ENCODE measurements at places on chromosomes 6 and 20.

- DNase-seq: no peak
Observed at GRCh38 chr6:76644231-76644630, 571.8 kb upstream of the IMPG1 start.

- no peak for DNase-seq
Observed at GRCh38 chr20:59455402-59456341, 148.7 kb upstream of the PHACTR3 start.

DNA sequence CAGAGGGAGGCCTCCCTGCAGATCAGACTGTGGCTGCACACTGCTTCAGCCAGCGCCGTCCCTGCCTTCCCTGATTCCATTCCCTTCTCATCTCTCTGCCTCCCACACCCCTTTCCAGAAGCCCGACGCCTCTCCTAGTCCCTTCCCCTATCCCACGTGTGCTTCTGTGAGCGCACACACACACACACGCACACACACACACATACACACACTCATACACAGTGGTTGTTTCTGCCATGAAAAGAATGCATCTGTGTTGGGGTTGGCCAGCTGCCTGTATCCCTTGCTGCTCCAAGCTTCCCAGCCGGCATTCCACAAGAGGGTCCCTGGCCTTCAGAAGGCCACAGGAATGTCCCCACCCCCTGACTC lies 51.7 kb downstream of the MOCS1 start:
- no peak for DNase-seq

DNA sequence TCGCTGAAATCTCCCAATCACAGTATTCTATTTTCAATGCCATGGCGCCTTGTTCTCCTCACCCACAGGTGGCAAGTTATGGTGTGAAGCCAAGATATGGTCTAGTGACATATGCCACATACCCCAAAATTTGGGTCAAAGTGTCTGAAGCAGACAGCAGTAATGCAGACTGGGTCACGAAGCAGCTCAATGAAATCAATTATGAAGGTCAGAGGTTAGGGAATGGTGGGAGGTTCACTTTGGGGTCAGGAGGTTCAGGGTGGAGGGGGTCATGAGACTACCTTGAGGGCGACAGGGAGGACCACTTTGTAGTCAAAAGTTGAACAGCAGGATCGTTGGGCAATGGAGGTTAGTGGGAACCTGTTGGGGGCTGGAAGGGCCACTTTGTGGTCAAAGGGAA lies 2.4 kb downstream of the CFB start:
- DNase-seq: no peak

- DNase-seq: no peak
Observed at GRCh38 chr6:163883984-163884383, 469.5 kb downstream of the QKI start.

DNA sequence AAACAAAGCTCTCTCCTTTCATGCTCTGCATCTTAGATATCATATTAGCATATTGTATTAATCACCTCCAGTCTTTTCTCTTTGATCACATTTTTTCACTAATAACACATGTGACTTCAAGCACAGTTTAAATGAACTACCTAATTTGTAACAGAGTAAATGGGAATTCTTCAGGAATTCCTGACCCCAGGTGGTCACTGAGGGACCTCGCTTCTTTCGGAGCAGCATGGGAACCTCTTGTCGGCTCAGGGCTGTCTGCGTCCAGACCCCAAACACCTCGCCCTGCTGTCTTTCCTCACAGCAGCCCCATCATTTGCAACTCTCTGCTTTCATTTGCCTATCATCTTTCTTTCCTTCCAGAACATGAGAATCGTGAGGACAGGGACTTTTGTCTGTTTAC lies 103.5 kb downstream of the DACT2 start:
- DNase-seq: no peak

- no peak for DNase-seq
Observed at GRCh38 chr20:32792731-32793458, 26.9 kb upstream of the MAPRE1 start.

DNA sequence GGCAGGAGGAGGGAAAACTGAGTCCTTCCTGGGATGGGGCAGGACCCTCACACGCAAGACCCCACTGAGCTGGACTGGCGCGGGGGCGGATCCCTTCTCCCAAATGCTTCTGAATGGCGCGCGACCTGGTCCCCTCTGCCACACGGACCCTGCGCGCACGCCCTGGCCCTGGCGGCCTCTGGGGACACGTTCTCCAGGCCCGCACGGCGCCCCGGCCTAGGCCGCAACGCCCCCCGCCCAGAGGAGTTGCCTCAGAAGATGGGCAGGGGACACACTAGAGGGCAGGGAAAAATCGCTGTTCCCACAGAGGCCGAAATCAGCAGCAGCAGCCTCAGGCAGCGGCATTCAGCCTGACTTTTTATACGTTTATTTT lies 45.2 kb upstream of the OSTM1 start:
- no peak for DNase-seq

DNA sequence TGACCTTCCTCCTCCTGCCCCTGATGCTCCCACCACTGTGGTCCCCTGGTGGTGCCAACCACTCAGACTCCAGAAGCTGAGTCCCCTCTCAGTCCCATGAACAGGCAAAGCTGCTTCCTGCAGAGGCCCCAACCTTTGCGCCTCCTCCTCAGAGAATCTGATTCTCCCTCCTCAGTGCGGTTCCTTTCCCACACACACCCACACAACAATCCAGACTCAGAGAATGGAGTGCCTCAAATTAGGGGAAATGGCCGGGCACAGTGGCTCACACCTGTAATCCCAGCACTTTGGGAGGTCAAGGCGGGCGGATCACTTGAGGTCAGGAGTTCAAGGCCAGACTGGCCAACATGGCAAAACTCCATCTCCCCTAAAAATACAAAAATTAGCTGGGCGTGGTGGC lies 23.0 kb downstream of the RIPOR3 start:
- DNase-seq: no peak

DNA sequence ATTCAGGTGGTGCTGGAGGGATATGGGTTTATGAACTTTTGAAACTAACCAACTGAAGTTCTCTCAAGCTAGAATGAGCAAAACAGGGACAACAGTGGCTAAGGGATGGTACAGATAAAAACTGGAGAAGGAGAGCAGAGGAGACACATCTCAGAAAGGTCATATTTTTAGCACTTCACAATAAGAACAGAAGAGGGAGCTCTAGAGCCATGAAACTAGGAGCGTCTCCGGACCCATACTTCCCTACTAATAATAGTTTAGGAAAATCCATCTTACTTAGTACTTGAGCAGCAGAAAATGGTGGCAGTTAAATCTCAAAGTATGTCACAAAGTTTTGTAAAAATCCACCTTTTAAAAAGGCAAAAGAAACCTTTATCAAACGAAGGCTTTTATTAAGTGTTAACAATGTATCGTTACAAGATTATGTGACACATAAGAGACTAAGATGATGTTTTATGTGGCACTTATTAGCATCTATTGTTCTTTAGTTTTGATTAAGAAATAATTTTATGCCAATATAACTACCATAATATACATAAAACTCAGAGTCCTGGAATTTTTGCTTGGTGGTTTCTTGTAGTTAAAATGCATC lies 278.6 kb downstream of the TBC1D32 start:
- no peak for DNase-seq

- no peak for DNase-seq
Observed at GRCh38 chr6:168885751-168886742, 367.6 kb downstream of the THBS2 start.

DNA sequence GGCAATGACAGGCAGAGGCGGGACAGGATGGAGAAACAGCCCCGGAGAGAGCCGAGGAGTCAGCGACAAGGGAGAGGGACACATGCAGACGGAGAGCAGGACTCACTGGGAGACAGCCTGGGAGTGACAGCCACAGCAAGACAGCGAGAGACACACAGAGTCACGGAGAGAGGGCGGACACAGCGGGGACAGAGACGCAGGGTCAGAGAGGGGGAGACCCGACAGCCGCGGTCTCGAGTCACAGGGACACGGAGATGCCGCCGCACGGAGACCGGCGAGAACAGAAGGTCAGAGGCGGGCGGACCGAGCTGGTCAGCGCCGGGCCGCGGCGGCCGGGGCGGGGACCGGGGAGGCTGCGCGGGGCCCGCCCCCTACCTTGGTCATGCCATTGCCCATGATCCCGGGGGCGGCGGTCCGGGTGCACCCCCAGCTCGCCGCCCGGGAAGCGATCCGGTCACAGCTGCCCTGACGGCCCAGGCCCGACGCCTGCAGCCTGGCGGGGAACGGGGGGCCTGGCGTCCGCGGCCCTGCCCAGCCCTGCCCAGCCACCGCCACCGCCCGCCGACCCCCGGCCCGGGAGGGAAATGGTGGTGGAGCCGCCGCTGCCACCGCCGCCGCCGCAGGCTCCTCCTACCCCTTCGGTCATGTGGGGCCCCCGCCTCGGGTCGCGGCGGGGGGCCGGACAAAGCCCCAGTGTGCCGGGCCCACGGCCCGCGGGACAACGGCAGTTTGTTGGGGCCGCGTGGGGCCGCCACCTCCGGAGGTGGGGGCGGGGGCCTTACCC lies at the start of the genes DUSP15 and TTLL9:
Gene DUSP15, minus strand, starts transcription at position 586 of the 784 bp plus-strand sequence. Its CDS starts 190 bp downstream, at position 396.
Gene TTLL9, plus strand, starts transcription at position 693 of the 784 bp plus-strand sequence. CDS start 493 bp downstream, outside the sequence.
- no peak for DNase-seq

GRCh38 chr6:169627736-169628607 lies 73.9 kb downstream of the WDR27 start:
- no peak for DNase-seq

DNA sequence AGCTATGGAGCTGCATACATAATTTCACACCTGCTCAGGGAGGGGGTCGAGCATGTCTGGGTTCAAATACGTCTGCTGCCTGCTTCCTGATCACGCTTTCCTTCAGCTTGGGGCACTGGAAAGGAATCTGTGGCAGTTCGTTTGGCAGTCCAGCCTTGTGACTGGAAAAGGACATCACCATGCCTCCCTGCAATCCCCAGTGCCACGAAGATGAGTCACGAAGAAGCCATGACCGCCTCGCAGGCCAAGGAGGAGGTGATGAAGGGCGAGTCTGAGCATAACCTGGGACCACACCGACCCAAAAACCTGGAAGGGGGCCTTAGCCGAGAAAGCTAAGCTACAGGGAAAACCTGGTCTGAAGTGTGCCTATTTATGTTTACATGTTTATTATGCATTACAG lies 13.1 kb downstream of the JAG1 start:
- no peak for DNase-seq

- no peak for DNase-seq
Observed at GRCh38 chr6:144055121-144055931, 40.0 kb downstream of the SF3B5 start.

- no peak for DNase-seq
Observed at GRCh38 chr6:166679566-166679965, 52.5 kb upstream of the RPS6KA2 start.

DNA sequence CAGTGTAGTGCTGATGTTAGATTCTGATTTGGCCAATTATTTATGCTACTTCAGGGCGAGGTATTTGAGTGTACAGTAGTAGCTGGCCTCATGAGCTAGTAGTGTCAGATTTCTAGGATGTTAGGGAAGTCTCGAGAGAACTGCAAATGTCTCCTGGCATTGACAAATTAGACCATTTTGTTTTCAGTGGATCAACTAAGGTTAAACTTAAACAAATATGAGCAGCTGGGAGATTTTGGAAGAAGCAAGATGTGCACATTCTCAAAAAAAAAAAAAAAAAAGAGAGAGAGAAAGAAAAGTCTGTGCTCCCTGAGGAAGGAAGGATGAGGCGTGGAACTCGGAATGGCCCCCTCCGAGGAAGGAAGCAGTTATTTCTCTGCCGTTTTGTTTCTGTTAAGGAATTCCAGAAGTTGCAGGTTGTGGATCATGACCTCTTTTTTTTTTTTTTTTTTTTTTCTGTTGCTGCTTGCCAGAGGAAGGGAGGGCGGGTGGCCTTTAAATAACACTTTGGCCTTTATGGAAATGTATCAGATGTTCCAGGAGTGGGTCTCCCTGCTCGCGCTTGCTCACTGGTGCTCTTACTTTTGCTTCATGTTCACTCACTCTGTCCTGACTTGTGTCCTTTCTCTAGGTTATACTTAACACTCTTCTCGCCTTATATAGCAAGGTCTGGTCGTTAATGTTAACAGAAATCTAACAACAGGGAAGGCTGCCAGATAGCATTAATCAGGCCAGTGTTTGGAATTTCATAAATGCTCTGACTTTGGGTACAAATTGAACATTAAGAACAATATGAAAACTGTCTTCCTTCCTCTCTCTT lies 124.4 kb downstream of the TCP11 start:
- DNase-seq: no peak

DNA sequence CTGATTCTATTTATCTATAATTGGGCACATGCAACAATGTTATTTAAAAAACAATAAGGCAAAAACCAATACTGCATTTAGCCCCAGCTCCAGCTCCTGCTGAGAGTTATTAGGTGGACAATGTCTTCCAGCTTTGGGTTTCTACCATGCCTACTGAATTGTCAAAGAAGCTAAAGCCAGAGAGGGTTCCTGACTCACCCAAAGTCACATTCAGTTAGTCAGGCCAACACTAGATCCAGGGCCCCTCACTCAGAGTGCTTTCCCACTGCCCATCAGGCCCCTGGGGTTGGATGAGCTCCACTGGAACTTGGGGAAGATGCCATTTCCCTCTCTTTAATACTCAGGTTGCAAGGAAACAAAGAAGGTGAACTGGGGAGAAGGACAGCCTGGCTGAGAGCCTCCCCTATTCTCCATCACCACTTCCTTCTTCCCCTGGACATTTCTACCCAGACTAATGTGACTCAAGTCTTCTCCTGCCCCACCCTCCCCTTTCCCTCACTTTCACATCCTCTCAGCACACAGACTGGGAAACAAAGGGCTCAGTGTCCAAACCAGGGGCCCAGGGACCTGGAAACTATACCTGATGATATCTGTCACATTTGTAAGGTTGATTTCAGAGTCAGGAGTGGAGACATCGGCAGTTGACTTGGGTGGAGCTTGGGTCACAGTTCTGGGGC lies 6.0 kb downstream of the TREM1 start:
- no peak for DNase-seq

GRCh38 chr6:169963581-169964297 lies 212.3 kb downstream of the ERMARD start:
- DNase-seq: no peak

DNA sequence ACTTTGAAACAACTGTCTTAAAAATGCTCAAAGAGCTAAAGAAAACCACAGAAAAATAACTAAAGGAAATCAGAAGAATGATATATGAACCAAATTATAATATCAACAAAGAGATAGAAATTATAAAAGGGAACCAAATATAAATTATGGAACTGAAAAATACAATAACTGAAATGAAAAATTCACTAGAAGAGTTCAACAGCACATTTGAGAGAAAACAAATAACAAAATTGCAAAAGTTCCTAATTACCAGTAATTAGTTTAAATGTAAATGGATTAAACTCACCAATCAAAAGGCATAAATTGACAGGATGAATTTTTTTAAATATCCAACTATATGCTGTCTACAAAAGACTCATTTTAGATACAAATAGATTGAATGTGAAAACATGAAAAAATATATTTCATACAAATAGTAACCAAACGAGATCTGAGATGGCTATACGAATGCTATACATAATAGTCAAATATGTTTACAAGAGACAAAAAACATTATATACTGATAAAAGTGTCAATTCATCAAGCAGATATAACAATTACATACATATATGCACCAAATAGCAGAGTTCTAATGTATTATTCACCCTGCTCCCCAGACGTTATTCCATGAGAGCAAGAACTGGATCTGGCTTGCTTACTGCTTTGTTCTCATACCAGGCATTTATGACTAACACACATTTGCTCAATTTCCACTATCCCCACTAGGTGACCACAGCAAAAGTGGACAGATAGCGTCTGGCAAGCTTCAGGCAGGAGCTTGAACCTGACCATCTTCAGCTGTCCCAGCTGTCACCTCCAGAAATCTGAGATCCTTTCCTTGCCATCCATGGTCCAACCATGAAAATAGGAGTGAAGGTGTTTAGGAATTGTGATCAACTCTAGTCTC lies 72.4 kb upstream of the SIRPA start:
- DNase-seq: no peak
